Stimulated activated CD8-positive, alpha-beta memory T cell treated with anti-CD3 and anti-CD28 coated beads, Interleukin-15, amount 100 ng/mL, for 48 hours (primary cell): ENCODE measurements at places on chromosomes 12 and 14.

- DNase-seq, result no peak
These were observed 260.0 kb downstream of the DUSP6 start for GRCh38 chr12:89092297-89092696.

GRCh38 chr12:114851981-114852380, 168.0 kb upstream of the TBX3 start:
- no peak for DNase-seq

- no peak for DNase-seq
These were observed 311.0 kb downstream of the GRIN2B start for GRCh38 chr12:13670285-13670866.

DNA sequence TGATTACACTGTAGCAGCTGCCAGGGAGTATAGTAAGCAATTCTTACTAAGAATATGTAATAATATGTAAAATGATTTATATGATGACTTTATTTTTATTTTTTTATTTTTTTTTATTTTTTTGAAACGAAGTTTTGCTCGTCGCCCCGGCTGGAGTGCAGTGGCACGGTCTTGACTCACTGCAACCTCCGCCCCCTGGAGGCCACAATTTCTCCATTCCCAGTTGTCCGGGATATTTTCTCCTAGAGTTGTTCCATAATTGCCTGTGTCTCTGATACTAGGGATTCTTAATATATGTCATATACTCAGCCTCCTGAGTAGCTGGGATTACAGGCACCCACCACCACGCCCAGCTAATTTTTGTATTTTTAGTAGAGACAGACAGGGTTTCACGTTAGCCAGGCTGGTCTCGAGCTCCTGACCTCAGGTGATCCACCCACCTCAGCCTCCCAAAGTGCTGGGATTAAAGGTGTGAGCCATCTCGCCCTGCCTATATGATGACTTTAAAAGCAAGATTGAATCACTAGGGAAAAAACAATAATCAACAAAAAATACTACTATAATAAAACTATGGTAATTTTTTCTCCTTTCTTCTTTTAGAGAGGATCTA, 12.2 kb upstream of the ITPR2 start:
- DNase-seq, result no peak
